Transverse colon (tissue), 4 donors: ENCODE measurements at places on chromosomes 13 and 19. TPM values are rescaled to one million over a fixed set of nuclear protein-coding genes. Genes with fewer than 3 reads are reported as not detected.

DNA sequence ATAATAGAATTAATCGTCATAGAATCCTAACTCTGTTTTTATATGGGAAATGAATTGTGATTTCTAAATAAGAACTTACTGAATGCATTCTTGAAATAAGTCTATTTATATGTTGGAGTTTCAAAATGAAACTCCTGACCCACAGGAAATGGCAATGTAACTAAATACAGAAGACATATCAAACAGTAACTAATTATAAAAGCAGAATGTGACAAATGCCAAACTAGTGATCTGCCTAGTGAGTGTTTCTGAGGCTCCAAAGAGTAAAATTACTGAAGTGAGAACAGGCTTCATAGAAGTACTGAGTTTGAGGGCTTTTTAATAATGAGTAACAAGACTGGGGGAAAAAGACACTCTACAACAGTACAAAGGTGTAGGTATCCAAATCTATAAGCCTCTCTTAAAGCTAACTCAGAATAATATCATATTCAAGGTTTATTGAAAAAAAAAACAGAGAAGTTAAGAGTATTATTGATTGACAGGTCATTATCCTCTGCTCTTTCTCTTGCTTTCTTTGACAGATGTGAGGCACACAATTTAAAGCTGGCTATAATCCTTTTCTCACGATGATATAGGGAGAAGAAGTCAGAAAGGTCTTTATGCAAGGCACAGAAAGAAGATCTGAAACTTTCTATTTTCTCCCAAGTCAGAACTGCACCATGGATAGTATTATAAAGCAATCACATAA, 17.4 kb upstream of the ATXN8OS start:
- no peaks in the 10 kb centered on the region for H3K4me1 ChIP-seq
- no peak overlapping the region for H3K27ac ChIP-seq
- H3K4me3 ChIP-seq: no peak overlapping the region
- H3K27me3 ChIP-seq: no peaks in the 10 kb centered on the region
- H3K36me3 ChIP-seq: no peaks in the 10 kb centered on the region

DNA sequence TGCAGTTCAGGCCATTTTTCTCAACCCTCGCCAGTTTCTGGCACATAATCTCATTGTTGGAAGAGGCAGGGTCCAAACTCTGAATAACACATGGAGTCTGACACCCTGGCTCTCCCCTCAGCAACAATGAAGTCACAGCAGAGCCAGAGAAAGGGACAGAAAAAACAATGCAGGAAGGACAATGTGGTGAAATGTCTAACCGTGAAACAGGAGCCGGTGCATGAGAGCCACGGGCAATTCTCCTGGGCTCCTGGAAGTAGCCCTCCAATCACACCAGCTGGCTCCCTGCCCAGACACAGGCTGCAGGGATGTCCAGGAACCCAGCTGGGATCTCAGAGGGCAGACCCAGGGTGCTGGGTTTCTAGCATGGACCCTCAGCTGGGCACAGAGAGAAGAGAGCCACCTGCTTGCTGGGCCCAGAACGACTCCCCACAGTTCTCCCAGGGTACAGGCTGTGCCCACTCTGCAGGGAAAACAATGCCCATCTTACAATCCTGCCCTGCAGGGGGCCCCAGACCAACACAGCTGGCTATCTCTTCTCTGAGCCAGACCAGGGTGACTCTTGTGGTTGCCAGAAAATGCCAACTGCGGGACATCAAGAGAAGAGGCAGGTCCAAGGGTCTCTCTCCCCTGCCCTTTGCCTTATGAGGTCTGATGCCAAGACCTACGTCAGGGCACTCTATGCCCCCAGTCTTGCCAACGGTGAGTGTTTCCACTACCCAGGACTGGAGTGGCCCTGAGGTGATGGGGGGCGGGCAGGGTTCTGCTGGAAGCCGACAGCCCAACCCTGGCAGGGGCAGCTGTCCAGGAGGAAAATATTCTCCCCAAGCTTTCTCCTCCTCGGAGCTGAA, 64.5 kb downstream of the CEBPG start:
- H3K36me3 ChIP-seq: no peaks in the 10 kb centered on the region
- DNase-seq: no peak
- no peak overlapping the region for H3K4me3 ChIP-seq
- H3K4me1 ChIP-seq: no peaks in the 10 kb centered on the region
- no peak overlapping the region for H3K27ac ChIP-seq

DNA sequence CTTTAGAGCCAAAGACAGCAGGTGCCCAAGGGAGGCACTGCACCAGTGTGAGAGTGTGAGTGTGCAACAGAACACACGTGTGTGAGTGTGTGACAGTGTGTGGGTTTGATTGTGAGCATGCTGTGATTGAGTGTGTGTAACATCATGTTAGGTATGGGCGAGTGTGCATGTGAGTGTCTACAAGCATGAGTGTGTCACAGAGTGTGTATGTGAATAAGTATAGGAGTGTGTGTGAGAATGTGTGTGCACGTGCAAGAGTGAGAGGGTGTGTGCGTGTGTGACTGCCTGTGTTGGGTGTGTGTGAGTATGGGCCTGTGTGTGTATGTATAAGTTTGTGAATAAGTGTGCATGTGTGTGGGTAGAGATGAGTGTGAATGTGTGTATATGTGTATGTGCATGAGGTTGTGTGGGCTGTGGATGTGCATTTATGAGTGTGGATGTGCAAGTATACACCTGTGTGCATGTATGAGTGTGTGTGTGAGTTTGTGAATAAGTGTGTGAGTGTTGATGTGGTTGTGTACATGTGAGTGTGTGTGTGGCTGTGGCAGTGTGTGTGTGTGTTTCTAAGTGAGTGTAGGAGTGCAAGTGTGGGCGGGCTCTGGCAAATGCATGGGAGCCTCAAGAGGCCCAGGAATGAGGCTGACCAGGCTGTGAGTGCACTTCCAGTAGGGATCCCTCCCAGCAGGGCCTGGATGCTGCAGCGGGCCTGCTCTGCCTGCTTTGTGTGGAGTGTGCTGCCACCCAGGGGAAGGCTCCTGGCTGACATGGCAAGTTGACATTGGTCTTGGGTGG, 198.4 kb downstream of the COL4A1 start:
- DNase-seq: peak; percentile 59
- no peak overlapping the region for H3K27ac ChIP-seq
- no peak overlapping the region for H3K4me3 ChIP-seq
- H3K4me1 ChIP-seq: peaks cover 6% of the 10 kb centered on the region

DNA sequence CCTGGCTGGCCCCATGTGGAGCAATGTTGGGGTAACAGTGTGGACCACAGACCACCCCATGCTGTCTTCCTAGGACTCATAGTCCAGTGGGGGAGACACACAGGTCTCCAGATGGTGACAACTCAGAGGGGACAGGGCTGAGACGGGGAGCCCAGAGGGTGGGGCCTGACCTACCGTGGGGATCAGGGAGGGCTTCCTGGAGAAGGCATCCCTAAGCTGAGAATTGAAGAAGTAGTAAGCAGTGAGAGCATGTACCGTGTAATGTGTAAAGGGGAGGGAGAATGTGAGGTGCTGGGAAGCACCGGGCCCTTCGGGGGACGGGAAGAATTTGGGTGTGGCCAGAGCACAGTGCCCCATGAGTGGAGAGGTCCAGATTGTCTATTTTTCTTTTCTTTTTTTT, 31.0 kb downstream of the PPP1R37 start:
- peaks cover 20% of the 10 kb centered on the region for H3K4me1 ChIP-seq
- no peaks in the 10 kb centered on the region for H3K27me3 ChIP-seq
- no peak overlapping the region for H3K4me3 ChIP-seq
- no peak for DNase-seq
- H3K27ac ChIP-seq: no peak overlapping the region
- no peaks in the 10 kb centered on the region for H3K36me3 ChIP-seq

DNA sequence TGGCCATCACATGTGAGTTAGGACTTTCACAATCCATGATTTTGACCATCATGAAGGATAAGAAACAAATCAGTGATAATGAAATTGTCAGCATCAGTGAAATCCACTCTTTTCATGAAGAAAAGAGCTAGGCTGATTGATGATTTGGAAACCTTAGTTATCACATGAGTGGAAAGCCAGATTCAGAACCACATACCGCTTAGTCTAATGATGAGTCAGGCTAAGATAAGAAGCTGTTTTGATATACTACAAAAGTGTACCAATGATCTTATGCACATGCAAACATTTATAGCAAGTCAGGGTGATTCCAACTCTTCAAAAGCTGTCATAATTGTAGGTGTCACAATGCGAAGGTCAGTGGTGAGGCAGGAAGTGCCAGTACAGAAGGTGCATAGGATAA, 519.3 kb downstream of the GPC6 start:
- DNase-seq: no peak
- no peaks in the 10 kb centered on the region for H3K27me3 ChIP-seq

DNA sequence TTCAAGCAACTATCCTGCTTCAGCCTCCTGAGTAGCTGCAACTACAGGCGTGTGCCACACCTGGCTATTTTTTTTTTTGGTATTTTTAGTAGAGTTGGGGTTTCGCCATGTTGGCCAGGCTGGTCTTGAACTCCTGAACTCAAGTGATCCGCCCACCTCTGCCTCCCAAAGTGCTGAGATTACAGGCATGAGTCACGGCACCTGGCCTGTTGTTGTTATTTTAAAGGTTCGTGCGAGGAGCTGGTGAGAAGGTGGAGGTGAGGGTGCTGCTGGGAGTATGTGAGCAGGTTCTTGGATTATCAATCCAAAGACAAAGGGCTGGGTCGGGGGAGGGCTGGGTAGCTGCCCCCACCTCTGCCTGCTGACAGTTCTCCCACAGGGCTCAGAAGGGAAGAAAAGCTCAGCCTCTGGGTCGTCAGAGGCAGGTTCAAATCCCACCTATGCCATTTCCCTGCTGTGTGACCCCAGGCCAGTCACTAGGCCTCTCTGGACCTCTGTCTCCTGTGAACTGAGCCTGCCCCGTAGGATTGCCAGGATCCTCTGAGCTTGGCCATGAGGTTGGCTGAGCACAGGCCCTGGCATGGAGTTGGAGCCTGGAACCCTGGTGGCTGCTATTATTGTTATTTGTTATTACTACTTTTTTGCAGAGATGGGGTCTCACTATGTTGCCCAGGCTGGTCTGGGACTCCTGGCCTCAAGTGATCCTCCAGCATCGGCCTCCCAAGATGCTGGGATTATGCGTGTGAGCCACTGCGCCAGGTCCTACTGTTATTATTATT, 1.5 kb downstream of the CKM start:
- H3K36me3 ChIP-seq: no peaks in the 10 kb centered on the region
- H3K27ac ChIP-seq: no peak overlapping the region
- H3K27me3 ChIP-seq: peaks cover 52% of the 10 kb centered on the region
- no peak overlapping the region for H3K4me3 ChIP-seq
- DNase-seq: no peak

DNA sequence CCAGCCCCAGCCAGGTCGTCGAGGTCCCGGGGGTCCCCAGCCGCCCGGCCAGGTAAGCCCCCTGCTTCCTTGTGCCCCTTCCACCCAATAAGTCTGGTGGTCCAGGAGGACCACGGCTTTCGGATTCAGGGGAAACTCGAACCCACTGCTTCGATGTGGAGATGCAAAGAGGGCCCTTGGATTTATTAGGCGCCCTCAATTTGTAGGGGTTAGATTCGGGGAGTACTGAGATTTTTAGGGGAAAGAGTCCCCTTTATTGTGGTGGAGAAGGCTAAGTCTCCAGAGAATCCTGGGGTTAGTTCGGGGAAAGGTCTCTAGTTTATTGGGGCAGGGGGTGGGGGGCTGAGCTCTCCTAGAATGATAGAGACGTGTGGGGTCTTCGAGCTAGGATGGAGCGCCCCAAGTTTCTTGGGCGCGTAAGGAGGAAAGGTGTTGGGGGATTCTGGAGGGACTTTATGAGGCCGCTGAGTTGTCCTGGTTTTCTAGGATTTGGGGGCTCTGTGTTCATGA, 3.8 kb upstream of the LTBP4 start:
- H3K4me1 ChIP-seq: peaks cover 22% of the 10 kb centered on the region
- H3K27me3 ChIP-seq: peaks cover 59% of the 10 kb centered on the region
- no peak for DNase-seq
- no peak overlapping the region for H3K4me3 ChIP-seq

- H3K4me3 ChIP-seq: no peak overlapping the region
- H3K27ac ChIP-seq: no peak overlapping the region
- H3K27me3 ChIP-seq: no peaks in the 10 kb centered on the region
- no peaks in the 10 kb centered on the region for H3K36me3 ChIP-seq
- no peaks in the 10 kb centered on the region for H3K4me1 ChIP-seq
- no peak for DNase-seq
Measured at GRCh38 chr13:54016542-54016941, 987.9 kb downstream of the OLFM4 start.

GRCh38 chr19:17118957-17119356, 43.4 kb downstream of the MYO9B start:
- no peaks in the 10 kb centered on the region for H3K36me3 ChIP-seq
- no peak for DNase-seq
- peaks cover 14% of the 10 kb centered on the region for H3K4me1 ChIP-seq

DNA sequence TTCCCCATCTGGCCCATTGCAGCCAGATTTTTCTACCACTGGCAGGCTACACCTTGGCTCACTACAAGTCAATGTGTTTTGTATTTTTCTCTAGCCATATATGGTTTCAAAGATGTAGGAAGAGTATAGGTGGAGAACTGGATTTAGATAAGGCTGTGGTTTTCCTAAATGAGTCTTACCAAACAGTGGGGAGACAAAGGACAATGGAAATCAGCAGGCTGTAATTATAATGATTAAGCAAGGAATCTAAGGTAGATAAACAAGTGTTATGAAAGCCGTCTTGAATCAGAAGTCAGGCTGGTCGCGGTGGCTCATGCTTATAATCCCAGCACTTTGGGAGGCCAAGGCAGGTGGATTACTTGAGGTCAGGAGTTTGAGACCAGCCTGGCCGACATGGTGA, 11.2 kb downstream of the IGFL1 start:
- H3K36me3 ChIP-seq: no peaks in the 10 kb centered on the region
- no peak for DNase-seq
- no peak overlapping the region for H3K27ac ChIP-seq

GRCh38 chr13:48631441-48631840, 22.3 kb upstream of the CYSLTR2 start:
- DNase-seq: no peak
- peaks cover 31% of the 10 kb centered on the region for H3K4me1 ChIP-seq
- H3K27me3 ChIP-seq: no peaks in the 10 kb centered on the region

DNA sequence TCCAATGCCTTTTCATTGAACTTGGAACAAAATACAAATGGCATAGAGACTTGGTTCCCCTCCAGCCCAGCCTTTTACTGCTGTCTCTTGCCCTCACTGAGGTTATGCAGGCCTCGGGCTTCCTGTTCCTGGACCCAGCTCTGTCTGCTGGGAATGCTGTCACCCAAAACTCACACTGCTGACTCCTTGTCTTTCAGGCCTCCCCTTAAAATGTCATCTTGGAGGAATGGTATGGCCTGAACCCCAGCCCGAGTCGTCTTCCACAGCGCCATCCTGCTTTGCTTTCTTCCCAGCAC, 9.7 kb upstream of the ANKRD10 start:
- peaks cover 21% of the 10 kb centered on the region for H3K27me3 ChIP-seq
- no peaks in the 10 kb centered on the region for H3K36me3 ChIP-seq
- no peaks in the 10 kb centered on the region for H3K4me1 ChIP-seq
- no peak overlapping the region for H3K27ac ChIP-seq

The CLC gene
- total RNA-seq: not detected

The CRTC1 gene
- total RNA-seq: 17.6 TPM

The NUDT19 gene
- total RNA-seq: 11.2 TPM

The VSTM2B gene
- not detected for total RNA-seq

The IGFL3 gene
- total RNA-seq: not detected
